Colonic mucosa (tissue), 4 donors: ENCODE measurements at places on chromosomes 7 and 10.

DNA sequence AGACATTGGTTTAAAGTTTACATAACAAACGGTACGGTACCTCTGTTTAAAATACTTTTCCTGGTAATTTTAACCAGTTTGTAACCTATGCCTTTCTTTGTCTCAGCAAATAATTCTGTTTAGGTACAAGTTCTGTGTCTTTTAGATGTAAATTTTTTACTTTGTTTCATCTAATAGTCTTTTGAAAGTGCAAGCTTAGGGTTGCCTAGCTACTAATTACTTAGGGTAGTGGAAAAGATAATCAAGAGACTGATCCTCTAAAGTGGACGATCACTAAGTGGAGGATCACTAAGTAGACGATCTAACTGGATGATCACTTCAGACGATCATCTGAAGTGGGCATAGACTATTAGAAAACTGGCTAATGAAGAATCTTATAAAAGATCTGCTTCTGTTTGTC, 16.1 kb upstream of the FKBP9 start:
- DNase-seq: no peak

- DNase-seq: no peak
Observed at GRCh38 chr7:99720800-99721595, 14.0 kb downstream of the CYP3A7 start.

DNA sequence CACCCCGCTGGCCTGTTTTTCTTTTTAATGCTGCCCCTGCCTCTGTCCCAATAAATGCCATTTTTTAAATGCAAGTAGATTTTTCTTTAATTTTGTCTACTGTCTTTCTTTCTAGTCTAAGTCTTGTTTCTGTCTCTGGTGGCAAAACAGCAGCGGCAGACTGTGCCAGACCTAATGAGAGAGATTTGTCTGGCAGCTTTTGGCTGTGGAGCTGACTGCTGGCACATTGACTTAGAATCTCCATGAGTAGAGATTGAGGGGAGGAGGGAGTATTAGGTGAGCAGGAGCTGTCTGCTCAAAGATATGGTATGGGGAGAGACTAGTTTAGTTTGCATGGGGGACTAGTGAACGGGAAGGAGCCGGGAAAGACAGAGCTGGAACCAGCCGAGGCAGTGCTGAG, 13.0 kb downstream of the VWA2 start:
- no peak for DNase-seq

- DNase-seq: no peak
Observed at GRCh38 chr10:130220251-130221185, 84.3 kb downstream of the GLRX3 start.

- peak; percentile 24 for DNase-seq
Observed at GRCh38 chr7:98870121-98870651, 372 bp upstream of the TMEM130 start.
